T-helper 2 cell treated with Interferon-gamma antibody and Interleukin-4, amounts not matched to agents 5 μg/mL and 100 μg/mL, for 36 hours (primary cell): ENCODE measurements at places on chromosomes 4 and X.

DNA sequence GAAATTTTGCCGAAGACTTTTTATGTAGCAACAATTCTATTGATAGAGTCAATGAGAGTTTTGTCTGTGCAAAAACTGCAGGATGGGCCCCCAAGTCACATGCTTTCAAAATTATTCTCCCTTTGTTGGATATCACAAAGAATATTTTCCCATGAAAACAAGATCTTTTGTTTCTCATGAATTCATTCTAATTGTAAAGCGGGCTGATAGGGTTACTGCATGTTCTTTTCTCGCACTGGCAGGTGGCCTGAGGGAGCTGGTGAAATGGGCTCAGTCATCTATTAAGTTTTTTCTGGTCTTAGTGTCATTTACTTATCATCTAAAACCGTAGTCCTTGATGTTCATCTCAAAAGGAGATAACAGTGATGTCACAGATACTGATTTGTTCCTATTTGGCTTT, 44.2 kb downstream of the MID1IP1 start:
- no peak overlapping the region for H3K4me3 ChIP-seq
- H3K4me1 ChIP-seq: peaks cover 4% of the 10 kb centered on the region
- H3K27me3 ChIP-seq: no peaks in the 10 kb centered on the region
- H3K27ac ChIP-seq: no peak overlapping the region

DNA sequence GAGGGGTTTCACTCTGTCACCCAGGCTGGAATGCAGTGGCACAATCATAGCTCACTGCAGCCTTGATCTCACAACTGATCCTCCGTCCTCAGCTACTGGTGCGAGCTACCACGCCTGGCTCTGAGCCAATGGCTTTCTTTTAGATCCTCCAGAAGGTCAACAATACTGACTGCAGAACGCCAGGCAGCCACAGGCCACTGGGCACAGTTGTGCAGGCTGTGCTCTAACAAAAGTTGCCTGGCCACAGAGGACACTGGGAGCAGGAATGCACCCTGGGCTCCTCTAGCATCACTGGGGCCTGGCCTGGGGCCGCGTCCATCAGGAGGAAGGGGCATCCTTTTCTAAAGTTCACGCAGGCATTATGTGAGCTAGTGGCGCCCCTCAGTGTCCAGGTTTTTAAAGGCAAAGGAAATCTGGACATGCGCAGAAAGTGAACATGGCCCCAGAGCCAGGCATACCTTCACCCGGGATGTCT, 14.9 kb upstream of the PORCN start:
- H3K36me3 ChIP-seq: no peaks in the 10 kb centered on the region
- DNase-seq: no peak
- H3K4me3 ChIP-seq: no peak overlapping the region
- H3K27me3 ChIP-seq: no peaks in the 10 kb centered on the region
- H3K4me1 ChIP-seq: peaks cover 4% of the 10 kb centered on the region

DNA sequence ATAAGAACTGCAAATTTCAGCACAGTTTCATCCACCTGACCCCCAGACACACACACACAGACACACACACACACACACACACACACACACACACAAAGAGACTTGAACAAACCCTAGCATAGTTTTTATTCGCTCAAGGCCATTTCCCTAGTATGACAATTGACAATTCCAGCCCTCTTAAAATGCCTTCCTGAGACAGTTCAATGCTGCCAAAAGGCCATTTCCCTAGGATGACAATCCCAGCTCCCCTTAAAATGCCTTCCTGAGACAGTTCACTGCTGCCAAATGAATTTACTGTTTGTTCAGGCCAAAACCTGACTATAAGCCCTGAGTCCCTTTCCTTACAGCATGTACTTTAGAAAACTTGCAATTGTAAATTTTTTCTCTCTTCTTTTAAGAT, 259.5 kb upstream of the SLC7A11 start:
- no peak for DNase-seq
- no peaks in the 10 kb centered on the region for H3K4me1 ChIP-seq
- H3K27ac ChIP-seq: no peak overlapping the region
- H3K36me3 ChIP-seq: no peaks in the 10 kb centered on the region
- H3K4me3 ChIP-seq: no peak overlapping the region

GRCh38 chr4:109833756-109834155, 6.0 kb downstream of the RRH start:
- no peak overlapping the region for H3K27ac ChIP-seq
- no peaks in the 10 kb centered on the region for H3K4me1 ChIP-seq
- H3K27me3 ChIP-seq: no peaks in the 10 kb centered on the region
- H3K36me3 ChIP-seq: no peaks in the 10 kb centered on the region
- H3K4me3 ChIP-seq: no peak overlapping the region
- DNase-seq: no peak

DNA sequence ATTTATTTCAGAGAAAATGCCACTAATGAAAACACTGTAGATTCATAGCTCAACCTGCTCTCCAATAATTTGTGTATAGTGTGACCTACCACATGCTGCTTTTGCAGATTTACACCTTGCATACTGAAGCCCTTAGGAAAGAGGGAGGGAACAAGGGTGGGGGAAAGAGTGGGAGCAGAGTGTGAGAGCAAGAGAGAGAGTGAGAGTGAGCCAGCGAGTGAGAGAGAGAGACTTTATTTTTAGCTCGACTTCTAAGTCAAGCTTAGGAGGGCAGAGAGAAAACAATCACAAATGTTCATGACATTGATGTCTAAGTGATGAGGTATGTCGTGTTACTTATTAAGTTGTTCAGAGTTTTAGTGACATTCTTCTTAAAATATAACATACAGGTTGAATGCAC, 112.5 kb upstream of the HAND2 start:
- H3K36me3 ChIP-seq: no peaks in the 10 kb centered on the region
- no peaks in the 10 kb centered on the region for H3K4me1 ChIP-seq
- DNase-seq: no peak
- no peak overlapping the region for H3K27ac ChIP-seq

DNA sequence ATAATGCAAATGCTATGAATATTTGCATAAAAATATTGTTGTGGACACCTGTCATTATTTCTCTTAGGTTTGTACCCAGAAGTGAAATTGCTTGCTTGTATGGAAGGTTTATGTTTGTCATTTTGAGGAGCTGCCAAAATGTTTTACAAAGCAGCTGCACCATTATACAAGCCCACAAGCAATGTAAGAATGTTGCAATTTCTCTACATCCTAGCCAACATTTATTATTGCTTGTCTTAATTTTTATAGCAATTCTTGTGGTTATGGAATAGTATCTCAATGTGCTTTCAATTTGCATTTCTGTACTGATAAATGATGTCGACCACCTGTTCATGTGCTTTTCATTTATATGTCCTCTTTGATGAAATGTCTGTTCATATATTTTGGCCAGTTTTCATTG, 18.7 kb upstream of the RBMX start:
- no peaks in the 10 kb centered on the region for H3K36me3 ChIP-seq
- DNase-seq: no peak
- no peaks in the 10 kb centered on the region for H3K27me3 ChIP-seq
- H3K27ac ChIP-seq: no peak overlapping the region

GRCh38 chr4:93359586-93359985, 469.0 kb upstream of the ATOH1 start:
- no peak overlapping the region for H3K4me3 ChIP-seq
- no peak for DNase-seq
